ENCODE measurements at places on chromosomes 11 and 22.

- DNase-seq, result no peak
Measured at GRCh38 chr11:129800655-129801054, 15.0 kb upstream of the TMEM45B start.

- DNase-seq, result no peak
Measured at GRCh38 chr11:131422496-131422895, 52.1 kb downstream of the NTM start.

DNA sequence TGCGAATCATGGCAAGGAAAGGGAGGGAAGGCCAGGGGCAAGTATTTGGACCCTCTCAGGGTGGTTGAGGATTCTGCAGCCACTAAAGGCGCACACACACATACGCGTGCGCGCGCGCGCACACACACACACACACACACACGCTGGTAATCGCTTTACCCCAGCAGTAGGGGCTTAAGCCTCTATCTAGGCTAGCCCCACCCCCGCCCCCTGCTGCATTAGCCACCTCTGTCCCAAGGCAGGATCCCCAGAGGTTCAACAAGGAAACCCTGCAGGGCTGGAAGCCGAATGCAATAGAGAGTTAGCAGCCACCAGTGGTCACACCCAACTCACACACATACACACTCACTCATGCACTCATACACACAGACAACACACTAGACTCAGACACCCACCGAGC is 28.6 kb upstream of the ELFN2 start:
- DNase-seq, result no peak

GRCh38 chr11:57779276-57779675 is 17.7 kb downstream of the CTNND1 start:
- DNase-seq, result no peak

- DNase-seq, result no peak
Measured at GRCh38 chr11:45948356-45948755, 25.9 kb downstream of the LARGE2 start.

GRCh38 chr11:43200031-43200430 is 111.8 kb upstream of the API5 start:
- DNase-seq, result no peak

DNA sequence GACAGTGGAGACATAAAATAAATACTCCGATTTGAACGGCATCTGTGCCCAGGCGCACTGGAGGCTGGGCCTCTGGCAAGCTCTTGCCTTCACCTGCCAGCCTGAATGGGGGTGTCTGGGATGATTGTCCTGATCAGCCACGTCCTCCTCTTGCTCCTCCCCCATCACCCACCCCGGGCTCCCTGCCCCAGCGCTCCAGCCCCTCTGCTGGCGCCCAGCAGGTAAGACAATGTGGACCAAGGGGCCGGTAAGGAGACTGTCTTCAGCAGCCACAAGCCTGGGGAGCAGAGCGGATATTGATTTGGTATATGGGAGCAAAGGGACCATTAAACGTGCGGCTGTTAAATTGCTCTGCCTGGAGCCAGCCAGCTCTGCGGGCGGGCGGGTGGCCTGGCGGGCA is 24.9 kb downstream of the WNT11 start:
- DNase-seq, result no peak

- no peak for DNase-seq
Measured at GRCh38 chr11:128503245-128503991, 83.9 kb downstream of the ETS1 start.

DNA sequence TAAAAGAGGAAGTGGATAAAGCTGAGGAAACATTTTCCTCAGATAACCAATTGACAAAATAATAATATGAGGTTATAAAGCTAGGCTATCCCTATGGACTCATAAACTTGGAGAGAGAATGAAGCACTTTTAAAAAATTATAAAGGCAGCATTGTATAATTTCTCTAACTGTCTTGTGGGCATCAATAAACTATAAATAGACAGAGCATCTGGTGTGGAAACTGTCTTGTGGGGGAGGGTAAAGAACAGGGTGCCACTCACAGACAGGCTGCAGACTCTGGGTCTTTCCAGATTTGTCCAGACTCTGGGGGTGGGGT is 333.5 kb downstream of the BUD13 start:
- no peak for DNase-seq

- DNase-seq, result no peak
Measured at GRCh38 chr11:8814209-8814922, 96.6 kb upstream of the AKIP1 start.

- no peak for DNase-seq
Measured at GRCh38 chr11:22922672-22923071, 62.4 kb upstream of the CCDC179 start.

- peak; percentile 54 for DNase-seq
Measured at GRCh38 chr11:65498042-65498726, 661 bp upstream of the MALAT1 start.

DNA sequence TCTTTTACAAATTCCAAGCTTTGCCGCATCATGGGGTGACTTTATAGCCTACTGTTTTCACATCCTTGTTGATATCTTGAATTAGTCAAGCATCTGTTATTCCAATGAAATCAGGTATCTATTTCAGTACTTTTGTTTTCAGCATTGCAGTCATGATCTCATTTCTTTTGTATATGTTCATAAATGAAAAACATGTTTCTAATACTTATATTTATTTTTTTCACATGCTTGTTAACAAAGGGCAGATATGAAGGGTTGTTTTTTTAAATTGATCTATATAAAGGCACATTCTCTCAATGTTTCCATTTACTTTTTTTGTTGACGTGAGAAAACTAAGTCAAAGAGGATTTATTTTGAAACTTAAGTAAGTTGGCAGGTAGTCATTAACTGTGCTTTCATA is 964.8 kb downstream of the JRKL start:
- DNase-seq, result no peak

DNA sequence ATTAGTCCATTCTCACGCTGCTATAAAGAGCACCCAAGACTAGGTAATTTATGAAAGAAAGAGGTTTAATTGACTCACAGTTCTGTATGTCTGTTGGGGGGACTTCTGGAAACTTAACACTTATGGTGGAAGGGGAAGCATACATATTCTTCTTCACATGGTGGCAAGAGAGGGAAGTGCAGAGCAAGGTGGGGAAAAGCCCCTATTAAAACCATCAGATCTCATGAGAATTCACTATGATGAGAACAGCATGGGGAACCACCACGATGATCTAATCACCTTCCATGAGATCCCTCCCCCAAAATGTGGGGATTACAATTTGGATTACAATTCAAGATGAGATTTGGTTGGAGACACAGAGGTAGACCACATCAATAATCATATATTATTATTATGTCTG is 25.7 kb downstream of the CEP57 start:
- no peak for DNase-seq

DNA sequence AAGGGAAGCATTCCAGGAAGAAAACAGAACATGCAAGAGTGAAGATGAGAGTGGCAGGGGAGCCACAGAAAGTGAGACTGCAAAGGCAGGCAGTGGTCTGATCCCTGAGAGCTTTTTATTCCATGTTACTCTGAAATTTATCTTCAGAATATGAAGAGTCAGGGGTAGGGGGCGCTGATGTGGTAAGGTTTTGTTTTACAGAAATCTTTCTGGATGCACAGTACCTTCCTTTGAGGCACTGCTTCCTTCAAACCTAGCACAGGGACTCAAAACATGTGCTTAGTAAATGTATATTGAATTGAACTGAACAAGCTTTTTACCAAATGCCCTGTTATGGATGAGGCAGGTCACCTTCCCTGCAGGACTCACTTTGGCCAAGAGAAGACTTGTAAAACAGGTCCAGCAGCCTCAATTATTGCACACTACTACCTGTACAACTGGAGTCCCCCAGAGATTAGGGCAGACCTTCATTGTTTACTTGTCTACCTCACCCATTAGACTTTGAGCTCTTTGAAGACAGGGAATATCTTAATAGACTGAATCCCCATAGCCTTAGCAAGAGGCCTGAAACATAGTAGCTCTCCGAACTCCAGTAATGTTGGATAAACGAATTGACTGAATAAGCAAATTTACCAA is 2.2 kb downstream of the PAK1 start:
- DNase-seq, result no peak

GRCh38 chr11:62830904-62831519 is 839 bp downstream of the STX5 start:
- DNase-seq, result no peak

- no peak for DNase-seq
Measured at GRCh38 chr11:34160791-34161190, 55.4 kb downstream of the NAT10 start.

GRCh38 chr11:77117492-77117891 is 10.6 kb upstream of the MYO7A start:
- no peak for DNase-seq

DNA sequence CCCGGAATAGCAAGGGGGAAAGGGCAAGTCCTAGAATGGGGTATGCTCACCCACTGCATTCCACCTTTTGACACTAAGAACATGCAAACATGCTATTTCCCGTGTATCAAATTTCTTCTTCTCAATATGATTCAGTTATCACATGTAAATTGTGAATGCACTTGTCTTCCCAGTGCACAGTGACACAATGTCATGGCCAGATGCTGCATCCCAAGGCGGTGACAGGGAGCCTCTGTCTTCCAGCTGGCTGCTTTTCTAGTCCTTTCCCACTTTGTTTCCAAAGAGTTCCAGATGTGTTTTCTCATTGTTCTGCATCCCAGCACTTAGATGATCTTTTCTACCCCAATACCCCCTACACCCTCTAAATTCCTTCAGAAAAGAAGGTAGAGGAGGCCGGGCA is 12.4 kb downstream of the SLC25A18 start:
- no peak for DNase-seq

- no peak for DNase-seq
Measured at GRCh38 chr11:43585877-43586608, 94.5 kb upstream of the HSD17B12 start.

- DNase-seq, result no peak
Measured at GRCh38 chr11:3946455-3947017, 91.1 kb downstream of the STIM1 start.

DNA sequence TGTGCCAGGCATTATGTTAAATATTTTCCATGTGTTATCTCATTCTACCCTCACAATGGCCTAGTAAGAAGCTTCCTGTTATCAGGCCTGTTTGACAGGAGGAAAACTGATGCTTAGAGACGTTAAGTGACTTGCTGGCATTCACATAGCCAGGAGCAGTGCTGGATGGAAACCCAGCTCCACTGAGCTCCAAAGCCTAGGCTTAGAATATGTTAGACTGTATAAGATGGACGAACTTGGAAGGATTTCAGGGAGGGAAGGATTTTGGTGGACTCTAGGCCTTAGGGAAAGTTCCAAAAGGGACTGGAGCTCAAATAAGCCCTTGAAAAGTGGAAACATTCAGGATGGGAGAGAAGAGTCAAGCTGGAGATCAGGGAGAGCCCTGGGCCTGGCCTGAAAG is 2.1 kb downstream of the CD44 start:
- no peak for DNase-seq

DNA sequence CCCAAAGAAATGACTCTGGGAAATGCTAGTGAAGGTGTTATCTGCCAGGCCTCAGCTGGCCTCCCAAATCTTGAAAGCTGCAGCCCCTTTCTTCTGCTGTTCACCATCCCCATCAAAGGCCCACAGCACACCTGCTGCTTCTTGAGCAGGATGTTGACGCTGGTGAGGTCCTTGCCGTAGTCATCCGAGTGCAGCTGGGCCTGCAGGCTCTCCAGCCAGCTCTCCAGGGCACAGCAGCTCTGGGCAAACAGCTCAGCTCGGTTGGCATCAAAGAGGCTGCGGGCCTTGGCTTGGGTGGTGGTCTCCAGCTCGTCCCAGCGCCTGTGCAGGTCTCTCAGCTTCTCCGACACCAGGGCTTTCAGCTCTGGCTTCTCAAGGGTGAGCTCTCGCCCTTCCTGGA is 18.5 kb upstream of the RBM4B start:
- no peak for DNase-seq

- no peak for DNase-seq
Measured at GRCh38 chr11:75241906-75242644, 1.5 kb downstream of the TPBGL start.

- no peak for DNase-seq
Measured at GRCh38 chr11:134459246-134460061, 47.4 kb upstream of the B3GAT1 start.

DNA sequence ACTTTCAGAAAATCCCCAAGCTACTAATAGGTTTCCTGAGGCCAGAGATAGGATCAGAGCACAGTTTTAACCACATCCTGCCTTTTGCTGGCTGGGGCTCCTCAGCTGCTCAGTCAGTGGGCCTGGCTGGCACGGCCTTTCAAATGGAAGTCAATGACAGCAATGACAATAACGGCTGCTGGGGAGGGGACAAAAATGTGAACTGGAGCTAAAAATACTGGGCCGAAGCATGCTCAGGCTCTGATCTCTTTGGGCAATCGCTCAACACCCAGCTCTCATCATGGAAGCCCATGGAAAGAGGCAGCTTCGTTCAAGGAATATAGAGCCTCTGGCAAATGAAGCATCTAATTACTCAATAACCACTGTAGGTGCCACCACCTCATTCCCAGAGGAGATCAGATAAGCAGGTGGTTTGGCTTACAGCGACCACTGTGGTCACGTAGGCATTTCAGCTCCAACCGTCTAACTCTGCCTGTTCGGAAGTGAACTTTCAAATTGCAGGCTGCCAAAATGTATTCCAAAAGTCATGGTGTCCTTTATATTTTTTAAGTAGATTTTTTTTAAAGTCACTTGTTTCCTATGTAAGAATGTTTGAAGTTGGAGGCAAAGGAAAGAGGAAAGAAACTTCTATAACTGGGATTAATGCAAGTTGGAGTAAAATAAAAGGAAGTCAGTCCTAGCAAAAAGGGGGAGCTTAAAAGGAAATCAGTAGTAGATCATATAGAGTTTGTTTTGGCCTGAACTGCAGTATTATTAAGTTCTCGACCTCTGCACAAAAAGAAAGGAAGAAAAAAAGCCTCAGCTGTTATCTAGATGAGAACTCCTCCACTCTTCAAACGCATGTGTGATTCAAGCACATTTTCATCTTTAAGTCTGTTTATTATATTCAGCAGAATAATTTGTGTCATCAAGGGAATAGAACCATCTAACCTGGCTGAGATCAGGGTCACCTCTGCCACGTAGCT is 14.1 kb downstream of the WT1 start:
- DNase-seq, result no peak

- peak; percentile 41 for DNase-seq
Measured at GRCh38 chr22:39900306-39901227, at the start of gene GRAP2. GRAP2 (plus strand) TSS chr22:39901084; CDS start chr22:39947107, 46,023 bp downstream.

DNA sequence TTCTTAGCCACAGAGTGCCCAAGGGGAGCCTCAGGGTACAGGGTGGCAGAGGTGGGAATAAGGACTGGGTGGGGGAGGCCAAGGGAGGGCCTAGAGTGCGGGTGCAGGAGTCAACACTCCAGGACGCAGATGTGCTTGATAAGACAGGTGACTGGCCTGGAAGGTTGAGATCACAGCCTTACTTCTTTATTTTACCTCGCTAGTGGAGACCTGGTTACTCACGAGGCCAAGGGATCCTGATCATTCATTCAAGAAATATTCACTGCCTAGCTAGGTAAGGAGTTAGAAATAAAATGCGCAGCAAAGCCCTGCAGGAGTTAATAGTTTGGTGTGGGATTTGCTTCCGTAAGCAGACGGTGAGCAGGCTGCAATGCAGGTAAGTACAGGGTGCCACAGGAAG is 13.2 kb upstream of the PEX26 start:
- no peak for DNase-seq

GRCh38 chr22:31846161-31847115 is 92.6 kb downstream of the DEPDC5 start:
- DNase-seq, result no peak

- DNase-seq, result no peak
Measured at GRCh38 chr22:23485490-23485889, 94.6 kb downstream of the IGLL1 start.

GRCh38 chr11:130022799-130023198 is 20.2 kb upstream of the PRDM10 start:
- no peak for DNase-seq

- no peak for DNase-seq
Measured at GRCh38 chr11:82004537-82005213, 729.0 kb downstream of the FAM181B start.

All from stimulated activated CD8-positive, alpha-beta memory T cell treated with anti-CD3 and anti-CD28 coated beads, Interleukin-4, amount 100 ng/mL, for 1 hour (primary cell).